ENCODE measurements at places on chromosomes 1 and 21. TPM values are rescaled to one million over a fixed set of nuclear protein-coding genes. Genes with fewer than 3 reads are reported as not detected.
A peak's percentile ranks its signal among the peaks of the same experiment; 100 is the strongest.

The ARTN gene
- total RNA-seq, result not detected

The TFF3 gene
- not detected for total RNA-seq

- DNase-seq, result no peak
Observed at GRCh38 chr1:184895086-184895485, 79.2 kb downstream of the NIBAN1 start.

DNA sequence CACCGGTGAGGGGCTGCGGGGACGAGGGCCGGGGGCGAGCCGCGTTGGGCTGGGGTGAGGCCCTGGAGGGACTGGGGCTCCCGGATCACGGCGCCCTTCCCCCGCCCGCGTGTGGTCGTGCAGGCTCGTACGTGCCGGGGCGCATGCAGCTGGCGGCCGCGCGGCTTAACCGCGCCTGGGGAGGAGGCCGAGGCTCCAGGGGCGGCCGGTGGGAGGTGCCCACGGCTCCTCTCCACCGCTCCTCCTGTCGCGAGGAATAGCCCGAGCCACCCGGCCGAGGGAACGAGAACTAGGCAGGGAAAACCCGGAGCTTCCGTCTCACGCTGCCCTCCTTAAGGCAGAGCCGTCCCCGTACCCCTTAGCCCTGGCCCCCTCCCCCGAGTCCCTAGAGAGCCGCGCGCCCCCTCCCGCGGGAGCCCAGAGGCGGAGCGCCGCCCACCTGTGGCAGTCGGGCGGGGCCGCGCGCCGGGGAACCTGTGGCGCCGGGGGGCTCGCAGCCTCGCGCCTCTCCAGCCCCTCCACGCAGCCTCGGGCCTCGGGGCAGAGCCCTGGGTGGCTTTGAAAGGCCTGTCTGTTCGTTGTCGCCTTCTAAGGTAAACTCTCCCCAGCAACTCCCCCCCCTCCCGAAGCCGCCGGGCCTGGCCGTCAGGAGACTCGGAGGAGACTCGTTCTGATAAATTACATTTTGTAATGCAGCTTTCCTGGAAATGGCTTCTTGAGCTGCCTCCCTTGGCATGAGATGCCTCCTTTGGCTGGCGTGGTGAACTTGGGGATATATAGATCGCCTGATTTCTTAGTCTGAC, 746 bp downstream of the AK4 start:
- peak; percentile 77 for DNase-seq

DNA sequence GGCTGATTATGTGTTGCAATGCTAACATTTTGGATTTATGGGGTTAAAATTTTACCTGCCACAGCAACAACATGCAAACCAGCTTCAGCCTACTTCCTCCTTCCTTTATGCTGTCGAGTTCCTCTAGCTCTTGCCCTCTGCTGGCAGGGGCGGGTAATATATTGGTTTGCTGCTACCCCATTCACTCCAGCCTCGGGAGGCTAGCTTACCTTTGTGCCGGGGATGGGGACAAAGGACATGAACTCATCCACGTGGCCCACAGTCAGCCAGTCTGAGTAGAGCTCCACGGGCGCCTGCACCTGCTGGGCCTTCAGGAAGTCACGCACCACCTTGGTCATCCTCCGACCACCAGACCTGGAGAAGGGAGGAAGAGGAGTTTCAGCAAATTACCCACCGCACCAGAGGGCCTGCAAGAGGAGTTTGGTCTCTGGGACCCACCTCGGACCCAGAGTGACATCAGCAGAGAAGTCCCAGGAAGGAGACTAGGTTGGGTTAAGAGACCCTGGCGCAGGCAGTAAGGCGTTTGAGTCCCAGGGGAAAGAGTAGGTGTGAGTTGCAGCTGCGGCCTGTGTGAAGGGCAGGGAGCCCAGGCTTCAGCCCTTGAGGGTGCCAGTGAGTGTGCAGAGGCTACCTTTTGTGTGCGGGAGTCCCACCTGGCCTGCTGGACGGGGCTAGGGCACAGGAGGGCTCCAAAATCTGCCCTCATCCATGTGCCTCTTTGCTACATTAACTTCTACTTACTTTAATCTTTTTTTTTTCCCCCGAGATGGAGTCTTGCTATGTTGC, 21.8 kb upstream of the SDHB start:
- no peak for DNase-seq

GRCh38 chr1:17405898-17406759, 33.3 kb downstream of the RCC2 start:
- DNase-seq, result peak; percentile 50

DNA sequence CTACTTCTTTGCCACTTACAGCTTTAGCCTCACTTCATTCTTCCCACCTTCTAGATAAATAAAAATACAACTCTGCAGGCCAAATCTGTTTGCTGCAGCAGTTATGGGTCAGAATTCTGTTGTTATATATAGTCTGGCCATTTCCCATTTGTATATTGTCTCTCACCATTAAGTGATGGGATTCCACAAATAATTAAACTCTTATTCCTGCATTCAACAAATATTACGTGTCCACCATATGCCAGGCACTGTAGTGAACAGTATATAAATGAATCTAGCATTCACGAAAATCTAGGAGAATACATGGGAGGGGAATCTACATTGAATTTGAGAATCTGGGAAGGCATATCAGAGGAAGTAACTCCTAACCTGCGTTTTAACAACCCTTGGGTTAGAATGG, 5.7 kb upstream of the GLRX2 start:
- DNase-seq, result no peak

DNA sequence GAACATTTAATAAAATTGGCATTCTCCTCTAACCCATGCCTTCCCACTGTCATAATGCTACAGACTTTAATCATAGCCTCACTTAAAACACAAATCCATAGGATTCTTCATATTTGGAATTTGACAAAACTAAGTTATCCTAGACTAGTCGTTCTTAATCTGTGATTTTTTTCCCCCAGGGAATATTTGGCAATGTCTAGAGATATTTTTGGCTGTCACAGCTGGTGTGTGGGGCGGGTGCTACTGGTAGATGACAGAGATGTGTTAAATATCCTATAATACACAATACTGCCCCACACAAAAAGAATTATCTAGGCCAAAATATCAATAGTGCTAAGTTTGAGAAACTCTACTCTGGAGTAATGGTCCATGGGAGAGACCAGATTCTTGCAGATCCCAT, 95.8 kb upstream of the HMGB4 start:
- no peak for DNase-seq

DNA sequence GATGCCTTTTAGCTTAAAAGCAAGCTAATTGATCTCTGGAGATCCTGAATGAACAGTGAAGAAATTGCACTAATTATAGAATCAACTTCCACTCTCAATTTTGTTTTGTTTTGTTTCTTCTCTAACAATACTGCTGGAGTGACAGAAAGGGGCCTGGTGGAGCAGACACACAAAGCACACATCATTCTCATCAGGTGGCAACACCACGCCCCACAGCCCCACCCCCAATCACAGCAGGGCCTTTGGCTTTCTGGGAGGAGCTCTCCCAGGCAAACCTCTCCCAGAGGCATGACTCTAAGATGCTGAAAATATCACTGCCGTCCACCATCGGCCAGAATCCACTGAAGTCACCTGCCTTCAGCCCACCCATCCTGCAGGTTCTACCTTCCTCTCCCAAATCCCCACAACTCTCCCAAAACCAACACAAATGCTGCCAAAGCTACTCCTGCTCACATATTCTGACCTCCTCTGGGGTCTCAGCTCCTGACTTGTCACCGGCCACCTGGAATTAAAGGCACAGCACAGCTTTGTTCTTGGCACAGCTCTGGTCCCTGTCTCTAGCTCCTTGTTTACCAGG, 120.7 kb downstream of the GRIK3 start:
- DNase-seq, result no peak

DNA sequence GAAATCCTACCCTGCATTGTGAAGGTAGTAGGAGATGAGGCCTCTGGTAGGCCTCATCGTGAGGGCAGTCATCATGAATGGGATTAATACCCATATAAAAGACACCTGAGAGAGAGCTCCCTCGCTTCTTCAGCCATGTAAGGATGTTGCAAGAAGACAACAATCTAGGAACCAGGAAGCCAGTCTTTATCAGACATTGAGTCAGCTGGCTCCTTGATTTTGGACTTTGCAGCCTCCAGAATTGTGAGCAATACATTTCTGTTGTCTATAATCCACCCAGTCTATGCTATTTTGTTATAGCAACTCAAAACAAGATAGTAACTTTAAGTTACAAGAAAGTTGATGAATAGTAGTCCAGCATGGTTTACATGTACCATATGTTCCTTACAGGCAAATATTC, 208.5 kb downstream of the KCNT2 start:
- no peak for DNase-seq

The CFHR2 gene
- not detected for total RNA-seq

DNA sequence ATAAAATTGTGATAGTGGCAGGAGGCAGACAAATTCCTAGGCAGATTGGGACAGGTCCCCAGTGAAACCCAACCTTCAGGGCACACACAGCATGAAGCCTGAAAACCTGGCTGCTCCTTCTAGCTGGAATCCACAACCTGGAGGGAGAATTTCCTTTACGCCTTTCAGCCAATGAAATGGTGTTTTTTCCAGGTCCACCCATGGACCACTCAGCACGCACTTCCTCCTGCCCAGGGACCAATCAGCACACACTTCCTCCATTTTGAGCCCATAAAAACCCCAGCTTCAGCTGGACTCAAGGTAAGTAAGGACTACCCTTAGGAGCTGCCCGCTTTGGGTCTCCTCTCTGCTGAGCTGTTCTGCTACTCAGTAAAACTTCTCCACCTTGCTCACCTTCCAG, 120.1 kb downstream of the AKT3 start:
- peak; percentile 9 for DNase-seq

DNA sequence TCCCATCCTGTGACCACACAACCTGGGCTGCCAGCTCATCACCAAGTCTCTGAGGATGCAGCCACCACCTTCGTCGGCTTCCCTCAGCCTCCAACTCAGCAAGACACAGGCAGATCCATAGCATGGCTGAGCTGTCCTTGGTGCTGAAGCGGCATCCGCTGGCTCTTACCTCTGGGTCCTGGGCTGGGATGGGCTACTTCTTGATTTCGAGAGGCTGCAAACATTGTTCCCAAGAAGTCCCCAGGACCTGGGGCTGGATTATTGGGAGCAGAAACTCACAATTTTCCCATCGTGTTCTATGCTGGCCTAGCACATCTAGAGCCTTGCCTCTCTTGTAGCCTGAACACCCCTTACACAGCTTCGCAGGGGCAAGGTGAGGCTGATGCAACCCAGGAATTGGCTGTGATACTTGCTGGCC, 24.9 kb upstream of the C1QA start:
- DNase-seq, result peak; percentile 42

DNA sequence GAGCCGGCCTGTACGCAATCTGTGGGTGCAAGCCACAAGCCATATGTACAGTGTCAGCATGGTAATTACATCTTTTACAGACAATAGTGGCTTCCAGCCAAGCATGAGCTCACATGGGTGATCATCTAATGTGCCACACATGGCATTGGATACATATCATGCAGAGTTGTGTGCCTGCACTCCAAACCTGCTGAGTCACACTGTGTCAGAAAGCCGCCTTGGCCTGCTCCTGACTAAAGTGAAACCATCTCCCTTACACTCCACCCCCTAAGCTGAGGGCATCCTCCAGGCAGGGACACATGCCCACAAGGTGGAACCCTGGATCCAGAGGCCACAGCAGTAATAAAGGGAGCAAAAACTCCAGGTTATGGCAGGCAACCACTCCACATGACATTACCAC, 72.5 kb downstream of the KCNT2 start:
- peak; percentile 73 for DNase-seq

- DNase-seq, result no peak
Observed at GRCh38 chr21:30620080-30620479, 347 bp upstream of the KRTAP20-4 start.

The KANK4 gene
- total RNA-seq, result not detected

GRCh38 chr1:84267476-84267875, 34.0 kb upstream of the SAMD13 start:
- DNase-seq, result no peak

DNA sequence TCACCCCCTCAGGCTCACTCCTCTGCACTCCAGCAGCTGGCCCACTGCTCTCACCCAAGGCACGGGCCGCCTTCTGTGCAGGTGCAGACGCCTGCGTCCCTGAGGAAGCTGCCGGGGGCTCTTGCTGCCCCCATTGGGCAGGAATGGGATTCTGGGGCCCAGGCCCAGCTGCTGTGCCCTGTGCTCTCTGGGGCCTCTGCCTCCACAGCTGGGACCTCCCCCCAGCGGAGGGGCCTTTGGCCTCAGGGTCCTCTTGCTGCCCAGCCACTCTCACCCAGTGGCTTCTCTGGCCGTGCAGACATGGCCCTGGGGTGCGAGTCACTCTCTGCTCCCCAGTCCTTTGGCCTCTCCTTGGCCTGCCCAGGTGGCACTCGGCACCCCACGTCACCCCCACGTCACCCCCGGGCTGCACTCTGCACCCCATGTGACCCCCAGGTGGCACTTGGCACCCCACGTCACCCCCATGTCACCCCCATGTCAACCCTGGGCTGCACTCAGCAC, 19.1 kb upstream of the LRRC3 start:
- DNase-seq, result no peak

The TSEN15 gene
- 81.1 TPM for total RNA-seq

- no peak for DNase-seq
Observed at GRCh38 chr1:227915564-227916553, 31.9 kb downstream of the WNT9A start.

GRCh38 chr21:27691006-27691405, 724.1 kb upstream of the ADAMTS5 start:
- no peak for DNase-seq
